Stimulated activated CD8-positive, alpha-beta memory T cell treated with anti-CD3 and anti-CD28 coated beads, Interleukin-2, amount 100 ng/mL, for 1 hour (primary cell): ENCODE measurements at places on chromosomes 2 and 18.

GRCh38 chr2:36360063-36360462 lies 4.5 kb downstream of the CRIM1 start:
- DNase-seq, result no peak

GRCh38 chr2:28779001-28779400 lies 27.4 kb downstream of the PPP1CB start:
- DNase-seq, result no peak

DNA sequence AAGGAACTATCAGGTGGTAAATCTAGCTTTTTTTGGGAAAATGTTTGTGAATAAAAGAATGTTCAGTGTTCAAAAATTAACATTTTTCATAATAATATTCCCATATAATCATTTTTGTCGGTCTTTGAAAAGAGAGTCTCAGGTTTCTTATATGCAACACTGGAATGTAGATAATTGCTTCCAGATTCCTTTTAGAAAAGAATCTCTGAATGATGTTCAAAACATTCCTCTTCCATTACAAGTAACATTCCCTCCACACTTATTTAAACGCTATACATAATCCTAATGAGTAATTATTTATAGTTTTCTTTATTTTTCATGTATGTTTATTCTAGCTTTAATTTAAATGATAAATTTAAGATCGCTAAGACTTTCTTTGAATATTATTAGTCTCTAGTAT lies 7.0 kb downstream of the ZSWIM2 start:
- no peak for DNase-seq

GRCh38 chr2:19711470-19712372 lies 190.1 kb downstream of the TTC32 start:
- no peak for DNase-seq

DNA sequence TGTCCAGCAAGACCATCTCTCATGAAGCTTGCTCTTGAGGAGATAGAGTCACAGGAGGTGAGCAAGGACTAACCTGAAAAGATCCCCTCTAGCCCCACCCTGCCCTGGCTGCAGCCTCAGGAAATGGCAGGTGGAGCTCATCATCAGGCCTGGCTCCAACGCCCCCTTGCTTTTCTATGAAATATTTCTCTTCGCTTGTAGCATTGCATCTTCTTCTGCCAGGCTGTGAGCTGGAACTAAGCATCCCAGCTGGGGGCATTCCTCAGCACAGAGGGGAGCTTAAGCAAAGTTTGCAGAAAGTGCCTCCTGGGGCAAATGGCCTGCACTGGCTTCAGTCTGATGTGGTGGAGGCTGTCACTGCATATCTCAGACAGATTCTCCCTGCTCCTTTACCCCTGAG lies 90.1 kb upstream of the LGALSL start:
- DNase-seq, result no peak

DNA sequence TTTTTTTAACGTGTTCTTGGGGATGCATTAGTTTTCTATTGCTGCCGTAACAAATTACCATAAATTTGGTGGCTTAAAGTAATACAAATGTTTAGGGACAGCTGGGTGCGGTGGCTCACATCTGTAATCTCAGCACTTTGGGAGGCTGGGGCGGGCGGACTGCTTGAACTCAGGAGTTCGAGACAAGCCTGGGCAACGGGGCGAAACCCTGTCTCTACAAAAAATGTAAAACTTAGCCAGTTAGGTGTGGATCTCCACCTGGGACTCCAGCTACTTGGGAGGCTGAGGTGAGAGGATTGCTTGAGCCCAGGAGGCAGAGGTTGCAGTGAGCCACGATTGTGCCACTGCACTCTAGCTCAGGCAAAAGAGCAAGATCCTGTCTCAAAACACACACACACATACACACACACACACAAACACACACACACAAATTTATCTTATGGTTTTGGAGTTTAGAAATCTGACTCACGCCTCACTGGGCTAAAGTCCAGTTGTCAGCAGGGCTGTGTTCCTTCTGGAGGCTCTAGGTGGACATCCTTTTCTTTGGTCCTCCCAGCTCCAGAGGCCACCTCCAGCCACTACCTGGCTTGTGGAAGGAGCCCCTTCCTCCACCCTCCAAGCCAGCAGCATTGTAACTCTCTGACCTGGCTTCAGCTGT lies 76.1 kb downstream of the SEPTIN10 start:
- no peak for DNase-seq

- no peak for DNase-seq
Observed at GRCh38 chr2:29782549-29783458, 138.6 kb downstream of the ALK start.

DNA sequence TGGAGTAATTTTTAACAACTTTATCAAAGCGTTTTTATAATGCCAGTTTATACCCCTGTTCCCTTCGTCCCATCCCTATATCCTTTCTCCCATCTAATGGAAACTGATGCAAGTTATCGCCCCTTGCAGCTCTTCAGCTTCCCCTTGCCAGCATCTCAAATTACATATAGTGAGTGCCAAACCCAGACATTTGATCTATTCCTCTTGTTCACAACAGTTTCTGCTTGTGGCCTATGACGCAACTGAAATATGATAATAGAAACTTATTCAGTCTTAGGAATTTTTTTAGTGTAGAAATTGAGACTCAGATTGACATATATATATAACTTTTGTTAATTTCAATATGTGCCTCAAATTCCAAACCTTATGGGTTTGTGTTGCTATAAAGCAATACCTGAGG lies 562.2 kb upstream of the VWC2L start:
- no peak for DNase-seq

GRCh38 chr2:72211350-72211749 lies 63.7 kb upstream of the CYP26B1 start:
- no peak for DNase-seq

DNA sequence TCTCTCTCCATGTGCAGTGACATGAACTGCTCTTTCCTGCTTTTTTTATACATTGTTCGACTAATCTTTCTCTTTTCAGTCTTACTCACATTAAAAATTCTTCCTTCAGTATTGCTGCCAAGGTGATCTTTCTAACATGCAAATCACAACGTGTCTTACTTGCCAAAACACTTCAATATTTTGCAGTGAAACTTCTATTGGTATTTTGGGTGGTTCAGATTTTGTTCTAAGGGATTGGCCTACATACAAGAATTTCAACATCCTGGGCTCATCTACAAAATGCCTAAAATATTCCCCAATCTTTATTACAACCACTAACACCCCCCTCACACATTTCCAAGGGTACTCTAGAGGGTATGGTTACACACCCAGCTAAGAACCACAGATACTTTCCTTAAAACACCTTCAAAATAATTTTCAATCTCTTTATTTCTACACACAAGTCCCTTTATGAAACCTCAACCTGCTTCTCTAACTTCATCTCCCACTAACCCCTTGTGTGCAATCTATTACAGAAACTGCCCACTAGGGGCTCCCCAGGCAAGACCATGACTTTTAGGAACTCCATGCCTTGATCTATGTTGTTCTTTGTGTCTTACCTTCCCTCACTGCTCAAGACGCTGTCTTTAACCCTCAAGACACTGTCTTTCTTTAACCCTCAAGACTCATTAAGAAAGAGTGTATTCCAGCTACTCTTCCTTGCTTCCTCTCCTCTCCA lies 50.9 kb downstream of the COL3A1 start:
- DNase-seq, result no peak

GRCh38 chr2:239921843-239922242 lies 103.3 kb downstream of the NDUFA10 start:
- DNase-seq, result no peak

DNA sequence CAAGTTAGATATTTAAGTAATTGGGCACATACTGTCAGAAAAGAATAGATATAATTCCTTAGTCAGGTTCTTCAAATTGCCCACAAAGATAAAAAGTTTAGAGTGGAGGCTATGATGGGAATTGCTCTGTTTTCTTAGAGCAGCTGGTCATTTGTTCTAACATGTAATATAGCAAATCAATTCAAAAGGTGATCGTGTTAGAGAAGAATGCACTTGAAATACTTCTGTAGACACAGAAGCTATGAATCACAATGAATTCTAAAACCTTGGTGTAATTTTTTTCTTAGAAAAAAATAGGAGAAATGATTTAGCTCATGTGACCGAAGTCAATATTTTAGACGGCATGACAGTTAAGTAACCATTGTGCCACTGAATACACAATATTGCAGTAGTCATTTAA lies 918.1 kb upstream of the LRATD1 start:
- DNase-seq, result no peak

DNA sequence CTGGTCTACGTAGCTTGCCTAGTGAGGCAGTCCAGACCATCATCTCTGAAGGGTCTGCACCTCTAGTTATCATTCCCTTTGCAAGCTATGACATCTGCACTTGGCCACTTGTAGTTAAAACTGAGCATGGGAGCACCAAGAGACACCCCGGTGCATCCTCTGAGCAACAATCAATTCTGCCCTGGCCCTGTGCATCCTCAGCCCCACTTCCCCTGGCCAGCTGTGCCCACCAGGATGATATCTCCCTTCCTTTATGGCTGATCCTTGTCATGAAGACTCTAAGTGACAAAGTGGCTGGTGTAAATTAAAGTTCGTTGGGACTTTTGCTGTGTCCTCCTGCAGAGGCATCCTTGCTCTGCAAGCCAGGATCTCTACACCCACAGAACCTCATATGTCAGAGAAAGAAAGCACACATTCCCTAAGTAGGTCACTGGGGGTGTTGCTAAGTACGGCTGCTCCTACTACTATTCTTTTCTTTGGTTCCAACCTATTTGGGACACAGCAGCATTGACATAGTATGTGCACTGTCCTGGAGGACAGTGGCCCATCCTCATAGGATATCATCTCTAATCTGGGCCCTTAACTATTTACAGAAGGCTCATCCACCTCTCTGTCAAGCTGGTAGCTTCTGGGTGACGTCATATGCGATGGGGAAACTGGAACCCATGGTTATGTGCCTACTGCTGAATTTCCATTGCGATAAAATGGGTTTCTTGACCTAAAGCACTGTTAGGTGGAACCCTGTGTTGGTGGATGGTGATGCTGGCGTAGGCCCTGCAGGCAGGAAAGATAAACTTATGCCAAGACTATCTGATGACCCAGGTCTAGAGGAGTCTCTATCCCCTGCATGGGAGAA lies 384.3 kb upstream of the ID2 start:
- DNase-seq, result no peak

DNA sequence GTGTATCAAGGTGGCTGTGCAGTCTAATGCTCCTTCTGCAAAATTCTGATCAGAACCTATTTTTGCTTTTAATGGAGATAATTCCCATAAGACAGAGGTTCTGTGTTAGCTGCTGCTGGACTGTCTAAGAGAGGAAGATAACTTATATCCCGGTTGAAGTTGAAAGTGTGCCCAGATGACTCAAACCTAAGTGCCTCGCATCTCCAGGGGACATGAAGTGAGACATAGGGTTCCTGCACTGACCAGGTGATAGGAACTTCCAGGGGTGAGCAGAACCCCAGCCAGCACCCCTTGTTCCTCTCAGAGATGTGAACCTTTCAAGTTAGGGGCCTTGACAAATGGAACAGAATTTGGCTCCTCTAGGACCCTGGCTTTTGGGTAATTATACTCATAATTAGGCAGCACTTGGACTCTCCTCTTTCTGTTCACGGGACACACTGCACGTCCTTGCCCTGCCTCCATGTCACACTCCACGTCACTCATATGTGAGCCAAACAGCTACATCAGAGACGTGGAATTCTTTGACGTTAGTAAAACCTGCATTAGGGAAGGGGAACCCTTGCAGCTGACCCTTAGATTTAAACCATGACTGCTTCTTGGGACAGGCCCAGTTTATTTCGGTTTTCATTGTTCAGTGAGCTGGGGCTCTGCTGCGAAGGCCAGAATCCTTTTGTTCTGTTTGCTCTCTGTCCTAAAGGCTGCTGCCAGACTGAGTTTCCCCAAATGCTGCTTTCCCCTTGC lies 104.5 kb upstream of the ALPP start:
- no peak for DNase-seq

DNA sequence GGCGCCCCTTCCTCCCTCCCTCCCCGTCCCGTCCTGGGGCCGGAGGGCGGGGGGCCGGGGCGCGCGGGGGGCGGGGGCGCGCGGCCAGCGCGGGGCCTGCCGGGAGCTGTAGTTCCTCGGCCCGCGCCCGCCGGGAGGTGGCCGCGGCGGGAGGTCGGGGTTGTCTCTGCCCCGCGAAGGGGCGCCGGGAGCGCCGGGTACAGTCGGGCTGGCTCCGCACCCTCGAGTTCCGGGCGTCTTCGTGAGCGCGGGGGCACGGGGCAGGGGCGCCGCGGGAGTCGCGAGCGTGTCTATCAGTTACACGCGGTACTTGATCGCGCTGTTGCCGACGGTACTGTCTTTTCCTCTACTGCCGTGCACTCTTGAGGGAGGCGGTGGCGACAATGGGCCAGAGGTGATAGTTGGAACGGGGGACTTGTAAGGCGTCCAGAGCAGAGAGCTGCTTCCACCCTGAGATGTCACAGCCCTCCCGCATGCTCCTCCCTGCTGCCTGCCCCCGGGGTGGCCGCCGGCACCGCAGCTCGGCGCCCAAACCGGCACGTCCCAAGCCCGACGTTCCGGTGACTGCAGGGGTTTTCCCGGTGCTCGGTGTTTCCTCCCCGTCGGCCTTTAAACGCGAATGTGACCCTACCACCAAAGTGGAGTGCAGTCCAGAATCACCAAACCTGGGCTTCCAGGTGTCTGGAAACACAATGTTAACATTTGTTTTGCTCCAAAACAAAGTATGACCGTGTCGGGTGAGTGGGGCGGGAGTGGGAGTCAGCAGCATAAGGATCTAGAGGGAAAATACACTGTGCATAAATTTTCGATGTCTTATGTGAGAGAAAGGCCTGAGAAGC lies at the start of gene PRKD3:
Gene PRKD3, minus strand, starts transcription at position 48 of the 839 bp plus-strand sequence. CDS start 8,309 bp downstream, outside the sequence.
- no peak for DNase-seq

DNA sequence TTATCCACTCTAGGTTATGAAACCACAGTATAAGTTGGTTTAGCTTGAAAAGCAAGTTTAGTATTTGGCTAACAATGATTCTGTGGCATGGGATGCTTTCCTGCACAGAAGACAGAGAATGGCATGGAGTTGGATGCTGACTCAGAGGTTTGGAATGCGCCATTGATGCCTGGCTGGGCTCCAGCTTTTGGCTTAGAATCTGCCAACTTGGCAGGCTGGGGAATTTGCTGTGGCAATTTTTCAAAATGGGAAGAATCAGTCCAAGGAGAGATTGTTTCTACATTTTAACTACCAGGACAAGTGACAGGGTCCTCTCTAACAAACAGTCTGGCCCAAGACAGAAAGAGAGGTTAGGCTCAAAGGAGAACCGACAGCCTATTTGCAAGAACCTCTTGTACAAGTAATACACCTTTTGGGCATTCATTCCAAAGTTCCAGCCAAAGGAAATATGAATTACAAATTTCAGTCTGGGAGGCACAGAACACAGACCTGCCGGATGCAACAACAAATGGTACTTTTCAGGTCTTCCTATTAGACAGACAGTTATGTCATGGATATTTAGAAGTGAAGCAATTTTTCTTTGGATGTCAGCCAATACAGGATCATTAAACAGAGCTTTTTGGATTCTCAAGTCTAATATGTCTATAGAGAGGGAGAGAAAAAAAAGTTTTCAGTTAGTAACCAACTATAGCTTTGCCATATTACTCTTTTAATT lies 1027.7 kb downstream of the TMEM182 start:
- no peak for DNase-seq

- no peak for DNase-seq
Observed at GRCh38 chr2:105788670-105789290, 44.1 kb downstream of the NCK2 start.

- no peak for DNase-seq
Observed at GRCh38 chr2:30871980-30872789, 64.9 kb upstream of the CAPN13 start.
